ENCODE measurements at places on chromosomes 3 and 15.

GRCh38 chr3:64342940-64343688 is 117.8 kb upstream of the PRICKLE2 start:
- no peak for DNase-seq

- DNase-seq, result no peak
These were observed 269.3 kb downstream of the SLC9A9 start for GRCh38 chr3:143578810-143579435.

DNA sequence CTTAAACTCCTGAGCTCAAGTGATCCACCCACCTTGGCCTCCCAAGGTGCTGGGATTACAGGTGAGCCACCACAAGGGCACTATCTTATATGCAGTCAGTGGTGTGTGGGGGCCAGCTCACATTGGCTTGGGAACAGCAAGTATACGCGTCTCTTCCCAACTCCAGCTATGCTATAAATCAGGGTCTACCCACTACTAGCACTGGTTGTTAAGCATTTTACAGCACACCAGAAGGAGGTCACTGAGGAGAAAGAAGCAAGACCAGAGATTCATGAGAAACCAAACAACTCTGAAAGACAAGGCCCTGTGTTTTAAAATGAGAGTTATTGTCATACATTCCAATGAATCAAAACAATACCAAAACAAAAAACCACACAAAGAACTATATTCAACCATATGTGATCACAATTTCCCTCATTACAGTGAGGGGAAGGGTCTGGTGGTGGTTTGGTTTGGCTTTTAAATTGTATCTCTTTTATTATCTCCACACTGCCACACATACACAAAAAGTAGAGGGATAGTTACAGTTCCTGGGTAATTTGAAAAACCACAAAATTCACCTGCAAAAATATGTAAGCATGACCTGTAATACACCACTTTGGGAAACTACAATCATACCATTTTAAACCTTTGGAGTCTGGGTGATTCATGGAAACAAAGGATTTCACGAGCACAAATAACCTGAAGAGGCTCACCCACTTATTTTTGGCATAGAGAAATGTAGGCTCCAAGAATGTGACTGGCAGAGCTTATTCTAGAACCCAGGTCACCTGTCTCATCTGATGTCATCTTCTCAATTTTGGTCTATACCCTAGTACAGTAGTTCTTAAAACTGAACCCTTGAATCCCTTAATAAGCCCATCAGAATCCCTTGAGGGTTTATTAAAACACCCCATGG is 5.2 kb downstream of the MAGI1 start:
- DNase-seq, result no peak

- peak; percentile 35 for DNase-seq
These were observed 16.6 kb downstream of the SLC4A7 start for GRCh38 chr3:27467545-27467944.

GRCh38 chr3:12472000-12472610 is 12.2 kb upstream of the TSEN2 start:
- DNase-seq, result no peak

Measured in Ammon's horn (tissue), 1 donor.